ENCODE measurements at places on chromosomes 2 and 18. TPM values are rescaled to one million over a fixed set of nuclear protein-coding genes. Genes with fewer than 3 reads are reported as not detected.

Gene RNF25
- total RNA-seq, result 19.5 TPM

Gene MYO1B
- 74.6 TPM for total RNA-seq

Gene ANKRD30BL
- total RNA-seq, result not detected

Gene CTAGE1
- total RNA-seq, result under 0.01 TPM

Gene GALNT3
- not detected for total RNA-seq

Gene ATOH8
- 31.4 TPM for total RNA-seq

Gene REG3G
- total RNA-seq, result not detected

Gene DHRS9
- 51.2 TPM for total RNA-seq

Gene BOK
- 79.9 TPM for total RNA-seq

Gene ARPC2
- total RNA-seq, result 471 TPM

Gene RUFY4
- total RNA-seq, result not detected

Gene GYPC
- total RNA-seq, result 267 TPM

Gene XRCC5
- 116 TPM for total RNA-seq

Gene MYCN
- not detected for total RNA-seq

Gene RGPD4
- total RNA-seq, result not detected

Gene SERPINB5
- not detected for total RNA-seq

Gene BCL11A
- total RNA-seq, result 1.3 TPM

Gene TCF23
- not detected for total RNA-seq

Gene LYG2
- total RNA-seq, result not detected

Gene KCNG2
- 2.2 TPM for total RNA-seq

Gene ENOSF1
- 19.7 TPM for total RNA-seq

Gene PROKR1
- total RNA-seq, result not detected

Gene NFATC1
- total RNA-seq, result 7.5 TPM

Gene MALL
- total RNA-seq, result 4.4 TPM

Gene DUSP2
- 6.6 TPM for total RNA-seq

Gene RAB17
- total RNA-seq, result 1.6 TPM

Gene BAZ2B
- total RNA-seq, result 17.2 TPM

Gene MC4R
- not detected for total RNA-seq

Gene CD28
- not detected for total RNA-seq

Gene CFAP53
- under 0.01 TPM for total RNA-seq

Gene SNED1
- total RNA-seq, result 27.7 TPM

Gene LYPD6B
- 0.47 TPM for total RNA-seq

Gene GALR1
- not detected for total RNA-seq

Gene SPP2
- not detected for total RNA-seq

Gene OSR1
- total RNA-seq, result 179 TPM

Gene POTEE
- not detected for total RNA-seq

Gene INHA
- 1.1 TPM for total RNA-seq

Measured in pericardium fibroblast (primary cell).